Activated CD4-positive, alpha-beta T cell treated with anti-CD3 and anti-CD28 coated beads for 24 hours (primary cell): ENCODE measurements at places on chromosomes 6 and 20.

- no peak for DNase-seq
These were observed 213.7 kb downstream of the ANKRD60 start for GRCh38 chr20:58014628-58015315.

GRCh38 chr6:106422534-106422933, 62.0 kb downstream of the CRYBG1 start:
- DNase-seq = no peak

DNA sequence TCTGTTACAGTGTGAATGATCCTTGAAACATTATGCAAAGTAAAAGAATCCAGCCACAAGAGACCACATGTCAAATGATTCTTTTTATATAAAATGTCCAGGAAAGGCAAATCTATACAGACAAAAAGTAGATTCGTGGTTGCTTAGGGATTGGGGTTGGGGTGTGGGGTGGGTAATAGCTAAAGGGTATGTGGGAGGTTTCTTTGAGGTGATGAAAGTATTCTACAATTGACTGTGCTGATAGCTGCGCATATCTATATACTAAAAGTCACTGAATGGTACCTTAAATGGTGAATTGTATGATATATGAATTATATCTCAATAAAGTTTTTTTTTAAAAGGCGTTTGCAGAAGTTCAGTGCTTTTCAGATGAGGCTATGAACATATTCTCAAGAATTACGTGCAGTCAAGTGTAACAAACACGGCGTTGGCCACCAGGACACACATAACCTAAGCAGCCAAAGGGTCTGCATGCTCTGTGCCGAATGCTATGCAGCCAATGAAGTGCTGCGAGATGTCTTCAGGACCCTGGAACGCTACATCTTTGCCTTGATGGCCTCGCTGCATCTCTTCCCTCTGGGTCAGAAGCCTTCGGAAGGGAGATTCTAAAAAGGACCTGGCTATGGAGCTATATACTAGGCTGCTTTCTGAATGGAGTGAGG, 96.9 kb downstream of the SCML4 start:
- DNase-seq = no peak

DNA sequence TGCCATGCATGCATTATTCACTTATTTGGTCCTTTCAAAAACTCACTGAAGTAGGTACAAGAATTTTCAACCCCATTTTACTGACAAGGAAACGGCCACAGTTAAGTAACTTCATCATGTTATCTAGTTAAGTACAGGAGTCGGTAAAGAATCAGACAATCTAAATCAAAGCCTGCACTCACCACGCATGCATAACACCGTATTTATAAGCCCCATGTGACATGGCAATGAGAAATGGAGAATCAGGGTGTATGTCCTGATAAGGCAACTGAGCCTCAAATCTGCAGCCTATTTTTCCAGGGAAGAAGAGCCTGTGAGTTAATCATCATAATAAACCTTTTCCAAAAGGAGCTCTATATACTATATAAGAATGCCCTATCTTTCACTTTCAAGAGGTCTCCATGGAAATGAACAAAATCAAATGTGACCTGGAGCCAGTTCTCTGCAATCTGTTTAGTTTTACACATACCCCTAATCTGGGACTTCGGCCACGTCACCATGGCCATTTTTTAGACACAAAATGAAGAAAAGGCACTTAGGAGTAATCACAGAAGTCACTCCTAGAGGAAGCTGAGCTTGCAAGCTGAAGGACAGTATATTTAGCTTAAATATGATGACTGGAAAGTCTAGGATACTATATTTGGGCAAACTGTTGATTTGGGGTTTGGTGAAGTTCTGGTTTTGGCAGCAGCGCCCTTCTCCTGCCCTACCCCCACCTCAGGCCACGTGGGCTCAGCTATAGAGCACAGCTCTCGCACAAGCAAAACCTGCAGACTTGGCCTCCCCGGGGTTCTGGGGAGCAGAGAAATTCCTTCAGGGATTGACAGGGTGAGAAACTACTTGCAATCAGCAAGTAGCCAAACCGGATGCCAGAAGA, 19.2 kb downstream of the TRAM2 start:
- DNase-seq = no peak

DNA sequence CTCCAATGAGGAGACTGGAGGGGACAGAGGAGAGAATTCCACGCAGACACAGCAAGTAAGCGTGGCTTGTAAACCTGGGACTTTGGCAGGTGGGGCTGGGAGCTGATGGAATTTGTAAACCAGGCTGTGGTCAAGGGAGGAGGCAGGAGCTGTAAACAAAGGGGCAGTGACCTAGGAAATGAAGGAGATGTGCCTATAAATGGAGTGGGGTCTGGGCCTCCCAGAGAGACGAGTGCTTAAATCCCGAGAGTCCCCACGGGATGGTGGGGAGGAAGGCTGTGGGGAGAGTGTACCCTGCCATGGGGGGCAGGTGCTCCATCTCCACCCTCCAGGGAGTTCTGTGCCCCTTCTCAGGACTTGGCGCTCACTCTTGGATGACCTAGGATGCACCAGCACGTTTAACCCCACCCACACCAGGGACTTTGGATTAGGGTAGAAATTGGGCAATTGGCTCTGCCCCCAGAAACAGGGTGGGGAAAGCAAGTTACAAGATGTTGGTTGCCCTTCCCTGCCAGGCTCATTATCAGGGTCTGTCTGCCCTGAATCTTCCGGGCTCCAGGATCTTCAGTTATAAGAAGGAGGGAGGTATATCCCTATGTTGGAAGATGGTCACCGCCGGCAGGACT, 4.0 kb upstream of the DHX16 start:
- no peak for DNase-seq

- no peak for DNase-seq
These were observed 120.8 kb downstream of the MAFB start for GRCh38 chr20:40568200-40568599.

DNA sequence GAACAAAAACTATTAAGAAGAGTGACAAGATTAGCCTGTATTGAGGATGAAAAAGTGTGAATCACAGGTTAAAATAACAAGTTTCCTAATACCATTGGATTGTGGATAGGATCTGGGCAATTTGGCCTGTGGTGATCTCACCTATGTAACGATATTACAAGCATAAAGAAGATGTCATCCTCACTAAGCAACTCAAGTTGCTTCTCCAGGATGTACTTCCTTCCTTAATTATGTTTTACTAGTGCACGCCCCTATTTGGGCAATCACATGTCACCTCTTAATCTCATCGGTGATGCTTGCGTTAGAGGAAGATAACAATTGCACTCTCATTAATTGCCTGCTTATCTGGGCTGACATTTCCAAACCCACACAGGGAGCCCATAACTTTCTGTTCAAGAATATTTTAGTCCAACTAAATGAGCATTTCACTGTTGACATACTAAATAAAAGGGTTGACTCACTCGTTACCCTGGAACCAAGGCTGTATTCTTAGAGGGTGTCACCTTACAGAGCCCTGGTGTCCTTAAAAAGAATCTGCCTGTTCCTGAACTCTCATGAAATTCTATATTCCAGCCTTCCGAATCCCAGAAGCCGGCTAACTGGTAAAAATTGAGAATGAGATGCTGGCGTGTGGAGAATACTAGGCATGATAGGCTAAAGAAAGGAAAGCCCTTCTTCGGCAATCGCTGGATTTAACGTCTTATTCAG, 88.2 kb upstream of the ATXN1 start:
- DNase-seq = no peak

DNA sequence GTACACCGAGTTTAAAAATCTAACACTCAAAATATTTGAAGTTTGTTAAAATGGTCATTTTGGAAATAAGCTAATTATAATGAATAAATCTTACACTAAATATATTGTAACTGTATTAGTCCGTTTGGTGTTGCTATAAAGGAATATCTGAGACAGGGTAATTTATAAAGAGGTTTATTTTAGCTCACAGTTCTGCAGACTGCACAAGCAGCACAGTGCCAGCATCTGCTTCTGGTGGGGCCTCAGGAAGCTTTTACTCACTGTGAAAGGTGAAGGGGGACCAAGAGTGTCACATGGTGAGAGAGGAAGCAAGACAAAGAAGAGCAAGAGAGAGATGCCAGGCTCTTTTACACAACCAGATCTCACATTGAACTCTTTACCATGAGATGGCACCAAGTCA, 17.1 kb downstream of the ELOVL5 start:
- DNase-seq = no peak

DNA sequence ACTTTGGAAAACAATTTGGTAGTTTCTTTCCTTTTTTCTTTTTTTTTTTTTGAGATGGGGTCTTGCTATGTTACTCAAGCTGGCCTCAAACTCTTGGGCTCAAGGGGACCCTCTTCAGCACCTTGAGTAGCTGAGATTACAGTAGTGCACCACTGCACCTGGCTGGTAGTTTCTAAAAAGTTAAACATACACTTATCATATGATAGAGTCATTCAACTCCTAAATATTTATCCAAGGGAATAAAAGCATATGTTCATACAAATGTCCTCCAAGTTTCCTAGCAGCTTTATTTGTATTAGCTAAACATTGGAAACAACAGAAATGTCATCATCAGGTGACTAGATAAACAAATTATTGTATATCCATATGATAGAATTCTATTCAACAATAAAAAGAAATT, 213.9 kb downstream of the LRFN2 start:
- DNase-seq = no peak

DNA sequence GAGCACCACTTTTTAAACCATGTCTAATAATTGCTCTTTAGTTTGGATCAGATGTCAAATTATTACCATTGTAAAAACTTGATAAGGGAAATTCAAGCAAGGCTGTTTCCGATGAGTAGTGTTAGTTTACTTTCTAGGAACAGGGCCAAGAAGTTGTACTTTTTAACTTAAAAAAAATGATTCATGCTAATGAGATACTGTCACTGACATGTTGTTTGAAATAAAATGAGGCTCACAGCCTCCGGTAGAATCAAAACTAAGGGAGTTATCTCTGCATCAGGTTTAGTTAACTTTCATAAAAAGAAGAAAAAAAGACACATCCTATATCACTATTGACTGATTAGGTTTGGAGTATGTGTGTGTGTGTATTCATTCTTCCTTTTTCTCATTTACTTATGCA, 55.2 kb upstream of the SUPT3H start:
- no peak for DNase-seq
